ENCODE measurements at places on chromosomes 13 and 19. TPM values are rescaled to one million over a fixed set of nuclear protein-coding genes. Genes with fewer than 3 reads are reported as not detected.

DNA sequence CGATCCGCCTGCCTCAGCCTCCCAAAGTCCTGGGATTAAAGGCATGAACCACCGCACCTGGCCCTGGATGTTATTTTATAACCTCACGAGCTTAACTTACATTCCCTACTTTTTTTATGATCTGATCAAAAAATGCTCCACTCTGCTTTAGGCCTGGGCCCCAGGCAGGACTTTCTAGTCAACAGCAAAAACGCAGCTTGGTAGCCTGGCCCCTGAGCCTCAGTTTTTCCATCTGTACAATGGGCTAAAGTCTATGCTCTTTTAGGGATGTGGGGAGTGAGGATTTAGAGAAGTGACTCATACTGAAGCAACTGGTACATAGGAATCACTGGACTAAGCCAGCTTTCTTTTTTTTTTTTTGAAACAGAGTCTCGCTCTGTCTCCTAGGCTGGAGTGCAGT lies 11.9 kb upstream of the PIK3R2 start:
- DNase-seq: no peak

The FRY gene
- 48.9 TPM for total RNA-seq

The PEAK3 gene
- total RNA-seq: 4.2 TPM

- DNase-seq: no peak
These were observed 10.5 kb downstream of the COMP start for GRCh38 chr19:18780631-18781030.

- peak; percentile 16 for DNase-seq
These were observed 1.2 kb downstream of the TBC1D4 start for GRCh38 chr13:75480671-75481175.

The ZNF296 gene
- total RNA-seq: 4.2 TPM

GRCh38 chr13:95117092-95117491 lies 184.2 kb downstream of the ABCC4 start:
- no peak for DNase-seq

DNA sequence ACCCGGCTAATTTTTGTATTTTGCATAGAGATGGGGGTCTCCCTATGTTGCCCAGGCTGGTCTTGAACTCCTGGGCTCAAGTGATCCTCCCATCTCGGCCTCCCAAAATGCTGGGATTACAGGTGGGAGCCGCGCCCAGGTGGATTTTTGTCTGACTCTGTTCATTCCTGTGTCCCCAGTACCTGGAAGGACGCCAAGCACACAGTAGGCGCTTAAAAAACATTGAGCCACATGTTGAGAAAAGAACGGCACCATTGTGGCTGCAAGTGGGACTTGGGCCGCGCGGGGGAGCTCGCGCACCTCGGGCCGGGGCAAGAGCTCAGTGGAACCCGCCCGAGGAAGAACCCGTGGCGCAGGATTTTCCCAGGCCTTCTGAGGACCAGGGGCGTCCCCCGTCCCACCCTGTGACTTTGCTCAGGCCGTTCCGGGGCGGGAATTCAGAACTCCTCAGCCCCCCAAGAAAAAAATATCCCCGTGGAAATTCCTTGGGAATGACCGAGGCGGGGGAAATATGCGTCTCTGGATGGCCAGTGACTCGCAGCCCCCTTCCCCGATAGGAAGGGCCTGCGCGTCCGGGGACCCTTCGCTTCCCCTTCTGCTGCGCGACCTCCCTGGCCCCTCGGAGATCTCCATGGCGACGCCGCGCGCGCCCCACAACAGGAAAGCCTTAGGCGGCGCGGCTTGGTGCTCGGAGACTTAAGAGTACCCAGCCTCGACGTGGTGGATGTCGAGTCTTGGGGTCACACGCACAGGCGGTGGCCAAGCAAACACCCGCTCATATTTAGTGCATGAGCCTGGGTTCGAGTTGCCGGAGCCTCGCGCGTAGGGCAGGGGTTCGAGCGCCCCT lies 1.4 kb upstream of the ICAM1 start:
- DNase-seq: peak; percentile 79

The PSG2 gene
- total RNA-seq: not detected

GRCh38 chr13:75704194-75704926 lies 68.2 kb downstream of the LMO7 start:
- DNase-seq: no peak

- peak; percentile 99 for DNase-seq
These were observed 47.4 kb upstream of the RCBTB2 start for GRCh38 chr13:48580185-48580803.

- DNase-seq: no peak
These were observed 20.4 kb downstream of the MISP start for GRCh38 chr19:771332-771785.

GRCh38 chr13:73618275-73618865 lies 515.8 kb downstream of the KLF12 start:
- no peak for DNase-seq

DNA sequence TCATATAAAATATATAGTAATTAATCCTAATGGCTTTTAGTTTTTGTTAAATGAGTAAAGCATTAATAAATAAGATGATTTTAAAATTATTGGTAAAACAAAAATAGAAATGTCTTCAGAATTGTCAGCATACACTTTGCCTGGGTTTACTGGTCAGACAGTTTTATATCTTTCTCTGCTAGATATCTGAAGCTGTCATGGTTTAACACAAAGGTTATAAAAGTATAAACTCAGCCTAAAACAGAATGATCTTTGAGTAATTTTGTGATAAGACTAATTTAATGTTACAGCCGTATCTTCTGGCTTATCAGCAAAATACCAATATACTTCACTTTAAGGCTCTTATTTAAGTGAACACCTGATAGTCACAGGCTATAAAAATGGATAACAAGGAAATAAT lies 17.8 kb upstream of the NAA16 start:
- DNase-seq: no peak

DNA sequence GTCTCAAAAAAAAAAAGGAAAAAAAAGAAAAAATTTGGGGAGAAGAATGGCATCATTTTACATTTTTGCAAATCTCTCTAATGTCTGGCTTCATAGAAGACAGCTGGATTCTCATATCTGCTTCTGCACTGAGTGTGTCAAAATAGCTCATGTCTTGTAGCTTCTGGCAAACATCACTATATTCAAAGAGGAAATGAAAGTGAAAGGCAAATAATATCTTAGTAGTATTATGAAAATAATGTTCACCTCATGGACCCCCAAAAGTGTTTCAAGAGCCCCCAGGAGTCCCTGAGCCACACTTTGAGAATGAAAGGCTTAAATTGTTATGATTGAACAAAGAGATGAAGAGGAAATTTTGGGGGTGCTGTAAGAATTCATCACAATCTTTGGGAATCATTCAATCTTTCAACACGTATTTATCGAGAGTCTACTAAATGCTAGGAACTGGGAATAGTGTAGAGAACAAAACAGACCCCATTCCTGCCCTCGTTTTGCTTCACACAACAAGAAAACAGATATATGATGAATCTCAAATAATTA lies 1.2 kb upstream of the SLC6A16 start:
- DNase-seq: no peak

The IL11 gene
- total RNA-seq: not detected

DNA sequence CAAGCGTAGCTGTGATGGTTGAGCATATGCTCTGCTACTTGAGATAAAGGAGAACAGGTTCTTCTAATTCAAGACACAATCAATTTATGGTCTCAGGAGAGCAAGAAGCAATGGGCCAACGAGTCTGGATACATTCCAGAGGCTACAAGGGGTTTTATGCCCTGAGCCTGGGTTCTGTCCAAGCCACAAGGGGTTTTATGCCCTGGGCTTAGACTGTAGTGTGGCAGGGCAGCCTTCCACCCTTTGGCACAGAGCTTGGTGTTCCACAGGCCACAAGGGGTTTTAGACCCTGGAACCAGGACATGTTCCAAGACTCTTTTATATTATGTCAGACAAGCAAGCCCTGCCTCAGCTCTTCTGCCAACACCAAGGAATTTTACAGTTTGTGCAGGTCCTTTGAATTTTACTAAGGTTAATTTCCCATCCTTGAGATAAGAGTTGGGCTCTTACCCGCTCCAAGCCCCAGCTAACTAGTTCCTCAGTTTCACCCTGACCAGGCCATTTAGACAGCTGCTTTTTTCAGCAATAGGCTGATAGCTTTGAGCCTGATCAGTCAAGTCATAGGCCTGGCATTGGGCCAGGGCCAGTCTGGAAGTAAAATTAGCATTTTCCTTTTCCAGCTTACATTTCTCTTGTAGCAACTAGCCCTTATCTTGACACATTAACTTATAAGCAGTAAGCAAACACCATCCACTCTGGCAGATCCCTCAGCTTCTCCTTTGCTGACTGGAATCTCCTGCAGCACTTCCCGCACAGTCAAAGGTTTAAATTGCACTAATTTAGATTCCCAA lies 95.0 kb downstream of the ZNF737 start:
- DNase-seq: no peak

The SYCN gene
- not detected for total RNA-seq

GRCh38 chr19:23788411-23788810 lies 29.7 kb upstream of the ZNF681 start:
- DNase-seq: no peak

- DNase-seq: no peak
These were observed 7.1 kb upstream of the CIRBP start for GRCh38 chr19:1261798-1262622.

The DDX39A gene
- 136 TPM for total RNA-seq

GRCh38 chr13:46552303-46552682 lies 677 bp upstream of the LRCH1 start:
- no peak for DNase-seq

GRCh38 chr13:75934889-75935288 lies 298.8 kb downstream of the LMO7 start:
- DNase-seq: no peak

DNA sequence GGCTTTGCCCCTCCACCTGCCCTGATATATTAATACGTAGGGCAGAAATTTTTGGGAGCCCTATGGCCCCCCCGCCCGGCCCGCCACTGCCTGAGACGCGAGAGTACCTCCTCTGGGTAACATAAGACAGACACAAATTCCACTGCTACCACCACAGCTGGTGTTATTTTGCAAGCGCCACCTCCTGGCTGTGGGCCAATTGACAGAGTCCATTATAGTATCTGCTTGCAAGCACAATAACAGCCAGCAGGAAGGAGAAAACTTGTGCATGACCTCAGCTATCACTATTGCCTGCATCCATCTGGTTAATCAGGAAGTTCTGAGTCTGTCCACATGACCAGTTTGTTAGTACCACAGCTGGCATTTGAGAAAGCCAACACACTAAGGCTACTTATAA lies 25.3 kb upstream of the OR10H2 start:
- DNase-seq: peak; percentile 85

The PSG1 gene
- total RNA-seq: not detected

DNA sequence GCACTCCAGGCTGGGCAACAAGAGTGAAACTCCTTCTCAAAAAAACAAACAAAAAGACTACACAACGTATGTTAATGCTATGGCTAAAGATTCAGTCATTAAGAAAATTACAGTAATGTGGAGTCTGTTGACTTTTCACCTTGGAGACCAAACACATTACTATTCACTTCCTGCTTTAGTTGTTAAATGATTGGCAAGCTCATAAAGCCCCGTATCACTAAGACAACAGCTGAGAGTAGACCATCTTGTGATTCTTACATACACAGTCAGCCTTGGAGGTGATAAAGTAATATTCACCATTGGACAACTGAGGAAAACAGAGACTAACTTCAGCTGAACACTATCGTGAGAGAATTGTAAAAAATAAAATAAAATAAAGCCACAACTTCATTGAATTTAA lies 86.5 kb downstream of the KCTD12 start:
- DNase-seq: no peak

The RFPL4A gene
- 1.2 TPM for total RNA-seq
